ENCODE measurements at places on chromosomes 4 and X.

- no peak for DNase-seq
Measured at GRCh38 chr4:32771491-32771890, 2051.3 kb downstream of the PCDH7 start.

- no peak for DNase-seq
Measured at GRCh38 chrX:148995661-148996060, 495.2 kb downstream of the AFF2 start.

- DNase-seq: no peak
Measured at GRCh38 chr4:25358515-25359275, 18.4 kb upstream of the ANAPC4 start.

DNA sequence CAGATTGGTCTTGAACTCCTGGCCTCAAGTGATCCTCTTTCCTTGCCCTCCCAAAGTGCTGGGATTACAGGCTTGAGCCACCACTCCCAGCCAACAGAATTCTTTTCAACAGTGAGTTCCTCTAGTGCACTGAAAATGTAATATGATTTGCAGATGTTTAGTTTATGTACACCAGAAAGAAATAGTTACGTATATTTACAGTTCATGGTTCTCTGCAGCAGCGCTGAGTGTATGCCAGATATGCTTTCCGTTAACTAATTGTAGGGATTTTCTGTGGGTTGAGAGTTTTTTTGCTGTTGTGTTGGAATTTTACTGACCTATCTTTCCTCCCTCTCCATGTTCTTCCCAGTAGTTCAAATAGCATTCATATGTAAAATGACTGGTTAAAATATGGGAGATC is 44.0 kb downstream of the GAB1 start:
- no peak for DNase-seq

DNA sequence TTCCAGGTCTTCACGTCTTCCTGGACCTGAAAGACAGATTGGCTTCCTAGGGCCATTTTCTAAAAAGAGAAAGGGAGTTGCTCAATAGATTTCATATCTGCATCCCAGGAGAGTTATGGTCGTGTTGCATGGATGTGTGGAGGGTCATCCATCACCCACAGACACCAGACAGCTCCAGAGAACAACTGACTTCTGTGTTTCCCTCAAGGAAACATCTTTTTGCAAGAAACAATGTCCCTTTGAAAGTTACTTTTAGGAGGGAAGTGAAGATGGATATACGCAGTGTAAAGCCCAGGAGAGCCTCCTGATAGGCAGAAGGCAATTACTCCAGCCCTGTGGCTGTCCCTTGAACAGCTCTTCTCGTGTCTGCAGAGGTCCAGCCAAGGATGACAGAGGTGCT is 108.3 kb downstream of the CLNK start:
- DNase-seq: no peak

GRCh38 chr4:7007142-7007907 is 35.8 kb upstream of the TADA2B start:
- no peak for DNase-seq

GRCh38 chrX:40266490-40267333 is 169.0 kb upstream of the BCOR start:
- no peak for DNase-seq
